ENCODE measurements at places on chromosomes 1 and 21. TPM values are rescaled to one million over a fixed set of nuclear protein-coding genes. Genes with fewer than 3 reads are reported as not detected.

EBNA1BP2 gene
- total RNA-seq: 120 TPM

ALG6 gene
- 8.4 TPM for total RNA-seq

GRCh38 chr1:97461782-97462181, 459.1 kb downstream of the DPYD start:
- DNase-seq: no peak

- no peak for DNase-seq
These were observed 35.5 kb downstream of the ZBTB17 start for GRCh38 chr1:15940110-15941043.

- peak; percentile 26 for DNase-seq
These were observed 57.8 kb downstream of the EDARADD start for GRCh38 chr1:236451796-236452373.

DNA sequence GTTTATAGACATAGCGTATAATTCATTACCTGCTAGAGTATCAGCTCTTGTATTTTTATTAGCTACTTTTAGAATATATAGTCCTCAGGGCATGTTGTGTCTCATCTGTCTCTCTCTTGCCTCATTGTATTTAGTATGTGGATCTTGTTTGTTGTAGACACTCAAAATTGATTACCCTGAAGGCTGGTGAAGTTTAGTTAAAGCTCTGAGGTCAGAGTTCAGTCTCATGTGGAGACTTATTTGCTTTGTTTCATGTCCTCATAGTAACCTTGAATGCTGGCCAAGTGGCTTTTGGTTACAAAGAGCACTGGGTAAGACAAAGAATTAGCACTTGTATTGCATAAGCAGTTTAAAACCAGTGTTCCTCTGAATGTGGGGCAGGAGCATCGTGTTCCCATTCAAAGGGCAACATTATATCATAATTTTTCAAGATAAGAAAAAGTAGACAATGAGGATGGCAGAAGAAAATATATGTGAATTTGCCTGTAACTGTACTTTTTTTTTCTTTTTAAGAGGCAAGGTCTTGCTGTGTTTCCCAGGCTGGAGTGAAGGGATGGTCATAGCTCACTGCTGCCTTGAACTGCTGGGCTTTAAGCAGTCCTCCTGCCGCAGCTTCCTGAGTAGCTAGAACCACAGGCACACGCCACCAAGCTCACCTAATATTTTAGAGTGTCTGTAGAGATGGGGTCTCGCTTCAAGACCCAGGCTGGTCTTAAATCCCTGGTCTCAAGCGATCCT, 17.4 kb downstream of the CNST start:
- peak; percentile 51 for DNase-seq

- no peak for DNase-seq
These were observed 21.1 kb downstream of the MEGF6 start for GRCh38 chr1:3590139-3590763.

GRCh38 chr1:21523297-21523813, 14.1 kb downstream of the ALPL start:
- no peak for DNase-seq

GRCh38 chr1:154574716-154575115, 7.1 kb downstream of the CHRNB2 start:
- peak; percentile 60 for DNase-seq
